Fibroblast of mammary gland (primary cell): ENCODE measurements at places on chromosomes 6 and 20.

DNA sequence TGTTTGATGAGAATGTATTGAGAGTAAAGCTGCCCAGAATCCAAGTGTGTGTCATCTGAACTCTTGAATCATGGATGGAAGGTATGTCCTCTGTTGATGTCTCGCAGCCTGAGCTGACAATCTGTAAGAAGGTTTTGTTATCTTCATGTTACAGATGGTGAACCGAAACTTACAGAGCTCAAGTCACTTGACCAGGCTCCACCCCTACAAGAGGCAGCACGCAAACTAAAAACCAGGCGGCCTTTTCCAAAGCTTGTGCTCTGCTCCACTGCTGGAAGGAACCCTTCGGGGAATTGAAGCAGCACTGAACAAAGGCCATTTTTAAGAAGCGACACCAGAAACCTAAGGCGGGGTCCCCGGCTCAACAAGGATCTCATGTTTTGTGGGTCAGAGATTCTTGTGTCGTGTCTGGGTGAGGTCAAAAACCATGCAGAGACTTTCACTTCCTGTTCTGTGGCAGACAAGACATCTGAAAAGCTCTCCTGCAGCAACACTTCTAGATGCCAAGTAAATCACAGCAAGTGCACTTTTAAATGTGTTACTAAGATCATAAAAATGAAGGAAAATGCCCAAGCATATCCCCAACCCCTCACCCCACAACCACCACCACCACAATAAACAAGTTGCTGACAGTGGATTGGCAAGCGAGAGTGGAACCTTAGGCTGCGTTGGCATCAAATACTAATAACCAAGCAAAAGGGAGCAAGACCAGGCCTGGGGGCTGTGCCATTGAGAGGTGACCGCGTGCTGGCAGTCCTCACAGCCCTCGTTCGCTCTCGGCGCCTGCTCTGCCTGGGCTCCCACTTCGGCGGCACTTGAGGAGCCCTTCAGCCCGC is 27.3 kb downstream of the NQO2 start:
- peak; percentile 3 for DNase-seq

DNA sequence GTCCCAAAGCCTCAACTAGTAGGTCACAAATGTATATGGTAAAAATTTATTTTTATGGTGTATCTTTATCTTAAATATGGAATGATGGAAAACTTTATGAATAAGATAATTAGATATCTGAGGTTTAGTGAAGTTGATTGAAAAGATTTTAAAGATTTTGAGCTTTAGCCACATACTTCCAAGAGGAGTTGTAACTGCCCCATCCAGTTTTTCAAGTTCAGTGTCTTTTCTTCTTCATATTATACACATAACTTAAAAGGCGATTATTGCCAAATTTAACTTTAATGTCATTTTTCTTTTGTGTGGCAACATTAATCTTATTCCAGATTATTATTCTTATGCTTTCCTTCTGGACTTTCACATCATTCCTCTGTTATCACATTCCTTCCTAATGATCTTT is 266.4 kb downstream of the TINAG start:
- no peak for DNase-seq

DNA sequence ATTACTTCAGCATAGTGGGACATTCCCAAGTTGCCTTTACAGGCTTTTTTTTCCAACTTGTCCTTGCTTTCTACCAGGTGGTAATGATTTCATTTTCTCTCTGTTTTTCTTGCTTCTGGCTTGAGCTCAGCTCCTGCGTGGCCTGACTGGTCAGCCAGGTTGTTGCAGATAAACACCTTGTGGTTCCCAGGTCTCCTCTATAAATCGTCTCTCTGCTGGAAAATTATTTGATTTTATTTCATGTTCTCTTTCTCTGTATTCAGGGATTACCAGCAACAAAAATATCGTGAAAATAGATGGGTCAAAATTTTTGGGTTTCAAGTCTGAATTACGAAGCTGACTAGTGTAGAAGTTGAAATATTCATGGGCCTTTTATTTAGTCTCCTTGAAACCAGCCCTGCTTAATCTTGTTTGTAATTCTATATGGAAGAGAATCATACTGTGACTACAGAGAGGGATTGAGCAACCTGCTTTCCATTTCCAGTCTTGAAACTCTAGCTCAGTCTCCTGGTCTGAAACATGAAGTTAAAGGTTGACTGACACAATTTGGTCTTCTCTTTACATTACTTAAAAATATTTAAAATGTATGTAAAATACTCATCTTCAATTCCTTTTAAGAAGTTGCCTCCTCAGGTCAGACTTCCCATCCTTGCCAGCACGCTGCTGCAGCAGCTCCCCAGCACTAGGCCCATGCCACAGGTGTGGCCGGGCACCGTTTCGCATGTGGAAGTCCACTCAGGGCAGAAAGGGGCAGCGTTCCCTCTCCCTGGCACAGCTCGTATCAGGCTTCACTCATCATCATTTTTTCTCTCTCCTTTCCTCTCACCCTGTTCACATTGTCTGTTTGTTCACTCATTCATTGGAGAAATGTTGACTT is 7.1 kb downstream of the DUSP22 start:
- DNase-seq = no peak

- DNase-seq = peak; percentile 3
Measured at GRCh38 chr6:159416891-159417560, 247.8 kb downstream of the FNDC1 start.

DNA sequence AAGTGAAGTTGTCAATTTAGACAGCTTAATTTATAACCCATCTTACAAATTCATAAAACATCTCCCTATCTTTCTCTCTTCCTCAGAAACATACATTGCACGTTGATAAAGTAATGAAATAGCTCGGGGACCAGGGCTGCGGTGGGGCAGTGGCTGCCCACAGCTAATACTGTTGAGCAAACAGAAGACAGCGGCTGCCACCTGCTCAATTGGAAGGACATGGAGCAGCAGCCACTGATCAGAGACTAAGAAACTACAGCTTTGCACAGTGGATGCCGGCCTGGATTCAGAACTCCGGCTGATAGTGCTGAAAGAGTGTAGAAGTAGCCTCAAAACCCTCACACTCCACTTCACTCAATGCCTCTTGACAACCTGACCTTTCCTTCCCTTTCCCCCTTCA is 157.9 kb upstream of the PDE10A start:
- no peak for DNase-seq

DNA sequence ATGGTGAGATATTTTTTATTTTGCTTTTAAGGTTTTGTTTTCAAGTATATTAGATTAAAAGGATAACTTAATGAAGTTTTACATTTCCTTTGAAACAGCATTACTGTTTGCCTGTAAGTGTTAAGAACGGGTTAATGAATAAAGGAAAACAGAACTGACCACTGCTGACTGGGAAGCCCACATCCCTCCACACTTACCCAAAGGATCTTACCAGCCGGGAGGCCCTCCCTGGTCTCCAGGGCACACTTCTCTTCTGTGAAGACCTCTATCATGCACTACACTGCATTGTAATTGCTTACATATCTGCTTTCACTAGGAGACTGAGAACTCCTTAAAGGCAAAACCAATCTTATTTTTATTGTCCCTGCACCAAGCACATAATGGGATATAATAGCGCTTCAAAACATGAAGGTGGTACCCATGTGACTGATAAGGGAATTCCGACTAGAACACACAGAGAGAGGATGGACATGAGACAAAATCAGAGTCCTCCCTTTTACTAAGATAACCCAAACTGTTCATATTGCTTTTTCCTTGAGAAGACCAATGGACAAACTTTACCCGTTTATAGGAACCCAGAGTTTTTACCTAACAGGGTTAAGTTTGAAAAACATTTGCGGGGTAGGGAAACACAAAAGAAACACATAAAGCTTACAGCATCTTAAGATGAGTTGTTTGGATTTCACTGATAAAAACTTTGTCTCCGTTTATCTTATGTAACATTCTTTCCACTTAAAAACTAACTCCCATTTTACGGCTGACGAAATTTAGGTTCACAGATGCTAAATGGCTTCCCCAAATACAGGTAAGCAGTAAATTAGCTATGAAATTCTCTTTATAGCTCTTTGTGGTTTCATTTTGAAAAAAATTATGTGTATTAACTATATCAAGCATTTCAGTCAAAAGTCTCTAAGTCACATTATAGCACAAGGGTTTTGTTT is 8.7 kb downstream of the EZR start:
- DNase-seq = no peak

GRCh38 chr6:26597821-26598220 is 1.1 kb downstream of the ABT1 start:
- no peak for DNase-seq
